ENCODE measurements at places on chromosomes 5 and 9.
A peak's percentile ranks its signal among the peaks of the same experiment; 100 is the strongest.

DNA sequence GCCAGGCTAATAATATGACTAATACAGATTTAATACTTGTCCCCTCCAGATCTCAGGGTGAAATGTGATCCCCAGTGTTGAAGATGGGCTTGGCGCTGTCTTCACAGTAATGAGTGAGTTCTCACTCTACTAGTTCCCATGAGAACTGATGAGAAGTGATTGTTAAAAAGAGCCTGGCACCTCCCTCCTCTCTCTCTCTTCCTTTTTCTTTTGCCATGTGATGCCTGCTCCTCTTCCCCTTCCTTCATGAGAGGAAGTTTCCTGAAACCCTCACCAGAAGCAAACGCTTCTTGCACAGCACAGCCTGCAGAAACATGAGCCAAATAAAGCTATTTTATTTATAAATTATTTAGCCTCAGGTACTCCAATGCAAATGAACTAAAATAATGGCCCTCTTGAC, 55.2 kb downstream of the GLDC start:
- DNase-seq = no peak

- no peak for DNase-seq
Measured at GRCh38 chr9:128416432-128417019, 4.1 kb upstream of the CERCAM start.

DNA sequence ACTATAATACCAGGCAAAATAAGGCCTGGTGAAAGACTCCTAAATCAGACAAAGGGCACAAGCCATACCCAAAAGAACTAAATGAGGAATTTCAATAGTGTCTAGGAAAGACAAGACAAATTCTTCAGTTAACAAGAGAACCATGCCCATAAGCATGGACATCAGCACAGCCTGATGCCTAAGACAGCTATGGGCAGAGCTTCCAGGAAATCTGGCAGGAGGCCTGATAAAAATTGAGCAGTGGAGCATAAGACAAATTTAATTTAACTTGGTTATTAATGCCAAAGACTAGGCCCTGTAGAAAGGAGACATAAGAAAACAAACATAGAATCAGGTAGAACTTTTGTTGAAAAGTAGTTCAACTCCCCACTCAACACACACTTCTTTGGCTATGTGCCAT, 17.3 kb downstream of the KLHL3 start:
- no peak for DNase-seq

DNA sequence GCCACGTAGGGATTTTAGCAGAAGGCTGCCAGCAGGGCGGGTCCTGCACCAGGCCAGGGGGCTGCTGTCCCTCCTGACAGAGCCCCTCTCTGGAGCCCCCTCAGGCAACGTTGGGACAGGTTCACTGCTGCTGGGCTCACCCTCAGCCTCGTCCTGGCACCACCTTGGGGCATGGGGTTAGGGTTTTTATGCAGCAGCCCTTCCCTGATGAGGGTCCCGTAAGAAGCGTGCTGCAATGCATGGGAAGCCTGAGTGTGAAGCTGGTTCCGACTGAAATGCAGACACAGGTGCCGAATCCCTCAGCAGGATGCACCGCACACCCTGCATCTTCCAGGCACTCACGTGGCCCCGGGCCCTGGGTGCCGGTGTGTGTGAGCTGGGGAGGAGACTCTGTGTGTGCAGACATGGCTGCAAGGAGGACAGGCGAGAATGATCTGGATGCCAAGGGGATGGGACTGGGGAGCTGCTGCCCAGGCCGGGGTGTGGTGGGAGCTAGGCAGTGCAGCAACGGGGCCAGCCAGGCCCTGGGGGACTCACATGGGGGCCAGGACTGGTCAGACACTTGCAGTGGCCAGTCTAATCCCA, 27.1 kb downstream of the ZDHHC11B start:
- DNase-seq = no peak

DNA sequence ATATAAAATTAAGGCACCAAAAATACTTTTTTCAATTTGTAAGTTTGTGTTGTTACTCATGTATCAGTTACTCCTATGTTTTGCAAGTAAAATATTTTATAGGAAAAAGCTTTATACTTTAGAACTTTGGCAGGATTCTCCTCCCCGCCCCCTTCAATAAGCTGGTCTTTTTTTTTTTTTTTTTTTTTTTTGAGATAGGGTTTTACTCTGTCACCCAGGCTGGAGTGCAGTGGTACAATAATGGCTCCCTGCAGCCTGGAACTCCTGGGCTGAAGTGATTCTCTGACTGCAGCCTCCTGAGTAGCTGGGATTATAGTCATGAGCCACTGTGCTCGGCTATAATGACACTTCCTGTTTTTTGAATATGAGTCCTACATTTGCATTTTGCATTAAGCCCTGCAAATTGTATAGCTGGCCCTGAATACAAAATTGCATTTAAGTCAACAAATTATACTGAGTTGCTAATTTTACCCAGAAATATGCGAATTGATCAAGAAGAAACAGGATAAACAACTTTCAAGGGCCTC, 192.9 kb downstream of the PIK3R1 start:
- DNase-seq = no peak

DNA sequence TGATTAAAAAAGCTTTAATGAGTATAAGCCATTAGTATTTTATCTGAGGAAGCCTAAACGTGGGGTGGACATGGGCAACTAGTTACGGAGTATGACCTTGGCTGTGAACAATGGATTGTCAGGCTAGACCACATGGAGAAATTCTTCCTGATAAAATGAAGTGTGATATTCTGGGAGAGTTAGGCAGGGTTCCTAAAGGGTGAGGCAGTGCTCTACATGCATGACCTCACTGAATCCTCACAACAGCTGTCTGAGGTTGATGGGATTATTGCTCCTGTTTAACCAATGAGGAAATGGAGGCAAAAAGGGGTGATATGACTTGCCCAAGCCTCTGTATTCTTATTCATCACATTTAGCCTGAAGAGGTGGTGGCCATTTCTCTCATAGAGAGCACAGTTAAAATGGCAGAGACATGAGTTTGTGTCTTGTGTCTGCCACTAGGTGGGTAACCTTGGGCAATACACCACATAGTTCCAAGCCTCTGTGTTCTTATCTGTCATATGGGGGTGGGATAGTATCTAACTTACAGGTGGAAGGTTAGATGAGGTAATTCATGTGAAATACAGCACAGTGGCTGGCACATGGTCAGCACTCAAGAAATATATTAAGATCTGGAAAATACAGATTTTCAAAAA, 96.1 kb upstream of the NR3C1 start:
- DNase-seq = no peak

- no peak for DNase-seq
Measured at GRCh38 chr5:58985311-58985710, 402.4 kb downstream of the RAB3C start.

DNA sequence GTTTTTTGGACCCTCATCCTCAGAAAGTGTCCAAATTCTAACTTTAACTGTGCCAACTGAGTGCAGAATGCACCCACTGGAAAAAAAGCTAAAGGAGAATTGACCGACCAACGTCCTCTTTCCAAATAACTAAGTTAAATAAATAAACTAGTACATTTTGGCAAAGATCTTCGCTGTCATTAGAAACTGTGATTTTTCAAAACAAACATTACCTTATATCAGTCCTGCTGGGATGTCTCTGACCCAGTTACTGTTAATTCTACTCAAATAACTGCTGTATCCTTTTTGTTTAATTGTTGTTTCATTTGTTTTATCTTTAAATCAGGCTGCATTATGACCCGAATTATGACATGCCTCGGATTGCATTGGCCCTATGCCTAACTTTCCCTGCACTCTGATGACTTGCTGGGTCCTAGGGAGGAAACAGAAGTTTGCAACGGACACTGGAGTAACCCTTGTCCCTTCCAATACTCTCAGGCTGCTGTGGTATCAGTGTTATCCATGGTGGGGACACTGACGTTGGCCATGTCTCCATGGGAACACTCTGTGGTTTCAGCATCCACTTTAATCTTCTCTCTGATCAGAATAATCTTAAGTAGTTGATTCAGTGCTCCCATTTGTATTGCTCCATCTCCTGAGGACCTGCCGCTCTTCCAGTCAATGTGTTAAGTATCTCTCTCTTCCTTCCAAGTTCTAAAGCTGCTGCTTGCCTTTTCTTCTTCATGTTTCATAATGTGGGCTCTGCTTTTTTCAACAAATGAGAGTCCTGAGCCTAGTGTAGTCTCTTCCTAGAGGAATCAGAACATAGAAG, 11.1 kb upstream of the IFNA5 start:
- no peak for DNase-seq

DNA sequence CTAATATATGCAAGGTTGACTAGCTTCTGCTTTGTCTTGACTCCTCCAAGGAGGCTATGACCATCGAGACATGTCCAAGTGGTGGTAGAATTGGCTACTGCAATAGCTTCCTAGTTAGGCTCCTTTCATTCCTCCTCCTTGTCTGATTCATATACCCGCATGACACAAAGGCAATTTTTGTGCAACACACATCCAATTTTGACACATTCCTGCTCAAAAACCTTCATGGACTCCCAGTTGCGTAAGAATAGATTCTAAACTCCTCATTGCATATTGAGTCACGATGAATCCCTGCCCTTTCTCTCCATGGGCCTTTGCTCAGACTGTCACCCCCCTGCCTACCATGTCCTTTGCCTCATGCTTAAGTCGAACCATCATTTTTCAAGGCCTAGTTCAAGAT, 344.5 kb downstream of the ACTL7B start:
- peak; percentile 92 for DNase-seq

- no peak for DNase-seq
Measured at GRCh38 chr5:73801686-73802085, 175.7 kb downstream of the ARHGEF28 start.

DNA sequence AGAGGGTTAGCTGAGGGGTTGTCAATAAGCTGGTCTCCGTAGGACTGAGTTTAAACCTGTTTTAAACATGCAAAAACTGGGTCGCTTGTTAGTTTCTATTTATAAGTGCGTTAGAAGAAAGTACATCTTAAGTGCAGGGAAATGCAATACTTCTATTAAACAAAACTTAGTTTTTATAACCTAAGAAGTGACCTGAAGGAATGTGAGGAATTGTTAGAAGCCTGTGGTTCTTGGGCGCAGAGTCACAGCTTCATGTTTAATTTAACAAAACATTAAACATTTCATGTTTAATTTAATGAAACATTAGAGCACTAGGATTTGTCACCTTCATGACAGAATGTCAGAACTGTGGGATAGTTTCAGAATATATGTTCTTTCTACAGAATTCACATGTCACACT, 469.2 kb upstream of the WWC1 start:
- no peak for DNase-seq

DNA sequence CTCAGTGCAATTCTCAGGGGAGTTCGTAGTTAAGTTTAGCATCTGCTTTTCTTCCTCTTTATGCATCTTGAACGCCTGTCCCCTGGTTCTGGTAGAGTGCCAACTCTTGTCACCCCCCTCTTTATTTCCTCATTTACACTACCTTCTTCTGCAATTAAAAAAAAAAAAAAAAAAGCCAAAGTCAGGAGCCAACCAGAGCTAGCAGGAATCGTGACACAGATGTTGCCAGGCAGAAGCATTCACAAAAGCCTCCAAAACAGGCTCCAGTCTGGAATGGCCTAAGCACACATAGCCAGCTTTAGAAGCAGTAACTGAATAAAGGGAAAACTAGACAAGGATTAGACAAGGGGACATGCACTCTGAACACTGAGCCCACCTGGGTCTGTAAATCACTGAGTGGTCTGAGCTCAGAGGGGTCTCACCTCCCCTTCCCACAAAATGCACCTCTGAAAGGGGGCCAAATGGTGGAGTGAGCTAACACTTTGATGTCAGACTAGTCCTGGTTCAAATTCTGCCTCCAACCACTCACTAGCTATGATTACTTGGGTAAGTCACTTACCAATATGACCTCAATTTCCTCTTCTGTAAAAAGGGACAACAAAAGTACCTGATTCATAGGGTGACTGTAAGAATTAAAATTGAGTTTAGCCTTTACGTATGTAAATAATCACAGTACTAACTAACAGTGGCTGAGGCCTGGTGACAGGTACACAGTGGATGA, 2.0 kb downstream of the CD74 start:
- DNase-seq = peak; percentile 31

DNA sequence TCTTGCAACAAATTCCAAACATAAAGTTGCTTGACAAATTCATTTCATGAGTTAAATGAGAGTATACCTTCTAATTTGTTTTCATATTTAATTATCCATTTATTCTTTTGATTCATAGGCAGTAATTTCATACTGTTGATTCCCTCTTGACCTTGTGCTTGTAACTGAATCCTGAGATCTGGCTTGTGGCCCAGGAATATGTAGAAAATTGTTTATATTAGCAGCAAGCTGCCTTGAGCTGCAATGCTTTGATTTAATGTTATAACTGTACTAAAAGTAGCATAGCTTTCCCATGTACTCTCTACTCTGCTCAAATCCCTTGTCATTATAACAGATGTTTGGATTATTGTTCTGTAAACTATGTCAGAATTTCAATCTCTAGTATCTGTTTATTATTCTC, 780.7 kb downstream of the NR2F1-AS1 start:
- peak; percentile 19 for DNase-seq

DNA sequence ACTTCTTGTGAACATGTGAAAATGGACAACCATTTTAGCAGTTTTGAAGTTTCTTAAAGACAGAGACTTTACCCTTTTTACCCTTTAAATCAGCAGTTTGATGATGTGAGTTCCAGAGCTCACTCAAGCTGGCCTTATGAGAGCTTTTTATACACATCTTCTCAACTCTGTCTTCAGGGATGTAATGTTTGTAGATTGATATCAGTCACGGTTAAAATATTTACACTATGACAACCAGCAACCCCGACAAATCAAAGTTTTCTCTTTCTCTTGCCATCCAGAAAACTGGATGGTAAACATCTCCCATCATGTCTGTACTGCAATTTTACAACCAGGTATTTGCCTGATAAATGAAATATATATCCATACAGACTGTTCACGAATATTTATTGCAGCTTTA, 233.4 kb upstream of the ST8SIA4 start:
- DNase-seq = no peak

DNA sequence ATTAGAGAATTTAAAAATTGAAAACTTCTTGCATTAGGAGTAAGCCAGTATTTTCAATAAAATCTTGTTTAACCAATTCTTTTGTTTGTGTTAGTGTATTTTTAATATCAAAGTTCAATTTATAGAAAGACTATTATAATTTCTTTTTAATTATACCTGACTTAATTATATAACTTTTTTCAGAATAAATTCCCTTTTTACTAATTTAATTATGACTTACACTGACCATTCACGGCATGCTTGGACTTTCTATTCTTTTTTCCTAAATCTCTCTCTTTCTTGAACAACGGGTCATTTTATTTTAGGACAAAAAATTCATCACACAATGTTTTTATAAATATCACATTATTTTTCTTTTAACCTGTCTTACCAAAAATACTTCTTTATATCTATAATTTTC, 555.3 kb upstream of the PTGER4 start:
- DNase-seq = no peak

GRCh38 chr5:77960863-77961396, 184.8 kb upstream of the TBCA start:
- no peak for DNase-seq
